ENCODE measurements at places on chromosomes 2 and 18.

GRCh38 chr18:2984703-2985261, 28.2 kb downstream of the LPIN2 start:
- DNase-seq = no peak

DNA sequence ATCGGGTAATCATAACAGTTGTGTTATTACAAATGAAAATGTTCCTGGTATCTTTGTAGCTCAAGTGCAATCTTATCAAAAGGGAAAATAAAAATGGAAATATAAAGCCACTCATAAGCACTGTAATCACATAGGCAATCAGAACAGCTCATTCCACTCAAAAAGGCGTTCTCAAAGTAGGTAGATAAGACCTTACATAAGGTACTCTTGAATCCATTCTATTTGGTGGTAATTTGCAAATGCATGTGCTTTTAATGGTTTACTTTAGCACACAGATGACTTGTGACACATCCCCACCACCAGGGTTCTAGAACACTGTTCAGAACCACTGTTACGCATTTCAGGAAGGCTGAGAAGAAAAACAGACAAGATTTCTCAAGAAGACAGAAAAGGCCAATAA, 86.7 kb upstream of the NARS1 start:
- no peak for DNase-seq

DNA sequence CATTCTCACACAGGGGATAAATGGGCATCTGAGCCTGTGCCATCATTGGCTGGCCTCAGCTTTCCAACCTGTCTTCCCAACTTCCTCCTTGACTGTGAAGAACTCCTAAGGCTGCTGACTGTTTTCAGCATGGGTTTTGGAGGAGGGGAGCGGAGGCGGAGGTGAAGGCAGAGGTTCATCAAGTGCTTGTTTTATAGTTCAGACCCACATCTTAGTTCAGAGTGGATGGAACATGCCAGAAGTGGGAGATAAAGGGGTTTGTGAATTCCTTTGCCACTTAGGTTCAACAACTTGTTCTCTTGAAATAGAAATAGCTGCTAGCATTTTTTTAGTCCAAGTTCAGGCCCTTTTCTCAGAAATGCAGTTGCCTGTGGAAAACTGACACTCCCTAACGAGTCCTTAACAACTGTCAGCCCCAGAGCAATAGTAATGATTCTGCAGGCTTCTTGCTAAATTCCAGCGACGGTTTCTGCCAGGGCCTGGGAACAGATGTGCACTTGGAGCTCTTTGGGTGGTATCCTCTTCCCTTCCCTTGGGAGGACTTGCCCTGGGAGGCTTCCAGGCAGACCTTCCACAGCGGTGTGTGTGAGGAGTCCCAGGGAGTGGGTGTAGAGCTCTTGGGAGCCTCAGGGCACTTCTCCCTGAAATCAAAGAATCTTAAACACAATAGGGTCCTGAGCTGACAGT, 30.1 kb upstream of the ITGA6 start:
- DNase-seq = no peak

GRCh38 chr18:46587600-46587999, 69.4 kb downstream of the LOXHD1 start:
- DNase-seq = no peak

DNA sequence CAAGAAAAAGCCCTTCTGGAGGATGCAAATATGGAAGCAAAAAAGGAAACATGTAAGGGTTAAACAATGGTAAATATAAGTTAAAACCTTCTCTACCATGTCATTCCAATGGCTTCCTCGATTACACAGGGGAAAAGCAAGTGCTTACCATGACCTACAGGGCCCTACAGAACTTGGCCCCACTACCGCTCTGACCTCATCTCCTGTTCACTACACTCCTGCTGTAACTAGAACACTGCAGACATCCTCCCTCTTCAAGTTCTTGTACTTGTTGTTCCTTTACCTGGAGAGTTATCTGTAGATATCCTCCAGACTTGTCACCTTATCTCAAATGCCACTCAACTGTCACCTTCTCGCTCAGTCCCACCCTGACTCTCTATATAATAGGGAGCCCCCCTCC, 194.6 kb downstream of the L3MBTL4 start:
- DNase-seq = no peak

DNA sequence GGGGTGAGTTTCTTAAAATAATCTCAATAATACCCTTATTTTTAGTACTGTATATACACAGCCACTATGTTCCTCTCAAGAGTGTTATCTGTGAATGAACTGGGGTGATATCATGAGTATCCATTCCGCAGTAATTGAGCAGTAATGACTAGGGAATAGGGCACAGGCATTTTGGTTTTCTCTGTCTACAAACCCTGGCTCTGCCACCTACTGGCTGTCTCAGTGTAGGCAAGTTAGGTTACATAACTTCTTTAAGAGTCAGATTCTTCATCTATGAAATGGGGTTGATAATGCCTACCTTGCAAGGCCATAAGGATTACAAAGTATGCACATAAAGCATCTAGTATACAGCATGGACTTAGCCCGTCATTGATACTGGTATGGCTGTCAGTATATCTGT, 555.8 kb downstream of the NRXN1 start:
- no peak for DNase-seq

GRCh38 chr18:13452871-13453680, 234.5 kb downstream of the LDLRAD4 start:
- DNase-seq = no peak

- no peak for DNase-seq
Observed at GRCh38 chr2:20227894-20228505, 3.1 kb upstream of the SDC1 start.

DNA sequence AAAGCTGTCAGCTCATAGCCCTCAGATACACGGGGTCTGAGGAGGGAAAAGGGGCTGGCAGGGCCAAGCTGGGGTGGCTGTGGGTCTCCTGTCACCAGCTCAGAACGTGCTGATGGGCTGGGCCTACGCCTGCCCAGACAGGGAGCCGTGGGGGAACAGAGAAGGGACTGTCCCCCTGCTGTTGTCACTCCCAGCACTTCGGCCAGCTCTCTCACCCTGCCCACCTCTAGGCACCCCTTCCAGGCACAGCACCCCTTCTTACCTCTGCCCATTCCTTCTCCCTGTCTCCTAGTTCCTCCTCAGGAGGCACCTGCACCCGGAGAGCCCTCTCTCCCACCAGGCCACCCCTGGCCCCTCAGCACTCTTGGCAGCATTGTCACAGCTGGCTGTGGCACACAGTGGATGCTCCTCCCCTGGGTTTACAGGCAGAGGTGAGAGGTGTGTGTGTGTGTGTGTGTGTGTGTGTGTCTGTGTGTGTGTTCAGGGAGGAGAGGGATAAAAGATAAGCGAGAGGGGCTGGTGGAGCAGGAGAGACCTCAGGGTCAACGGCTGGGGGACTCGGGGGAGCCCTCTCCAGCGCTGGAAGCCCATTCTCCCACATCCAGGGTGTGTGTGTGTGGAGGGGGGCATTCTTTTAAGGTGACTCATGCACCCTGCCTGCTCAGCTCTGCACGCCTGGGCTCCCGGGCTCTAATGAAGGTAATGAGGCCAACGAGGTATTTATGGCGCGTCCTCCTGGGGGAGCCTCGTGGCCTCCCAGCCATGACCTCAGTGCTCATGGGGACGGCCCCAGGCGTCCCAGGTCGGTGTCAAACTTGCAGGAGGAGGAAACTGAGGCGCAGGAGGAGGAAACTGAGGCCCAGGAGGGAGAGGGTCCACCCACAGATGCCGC, 66.1 kb upstream of the SMAD7 start:
- DNase-seq = no peak

DNA sequence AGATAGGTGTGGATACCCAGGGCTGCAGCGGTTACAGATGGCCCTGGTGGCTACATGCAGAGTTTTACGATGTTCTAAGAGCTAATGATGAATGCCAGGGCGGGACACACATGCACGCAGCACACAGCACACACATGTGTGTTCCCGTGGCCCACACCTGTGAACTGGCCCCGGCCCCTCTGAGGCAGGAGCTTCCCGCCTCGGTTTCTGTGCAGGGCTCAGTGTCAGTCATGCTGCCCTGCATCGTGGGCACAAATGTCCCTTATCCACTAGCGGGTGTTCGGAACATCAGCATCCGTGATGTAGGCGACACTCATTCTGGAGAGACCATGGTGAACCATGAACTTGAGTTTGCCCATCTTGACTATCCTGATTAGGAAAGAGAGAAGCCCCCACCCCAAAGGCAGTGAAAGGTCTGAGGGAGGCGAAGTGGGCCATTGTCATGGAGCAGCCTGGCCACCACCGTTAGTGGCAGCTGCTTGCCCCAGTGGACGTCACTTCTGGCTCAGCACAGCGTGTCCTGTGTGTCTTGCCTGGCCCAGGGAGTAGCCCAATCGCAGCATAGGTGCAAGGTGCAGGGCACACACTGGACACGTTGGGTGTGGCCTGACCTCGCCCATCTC, 43.8 kb downstream of the DCDC2C start:
- DNase-seq = no peak

DNA sequence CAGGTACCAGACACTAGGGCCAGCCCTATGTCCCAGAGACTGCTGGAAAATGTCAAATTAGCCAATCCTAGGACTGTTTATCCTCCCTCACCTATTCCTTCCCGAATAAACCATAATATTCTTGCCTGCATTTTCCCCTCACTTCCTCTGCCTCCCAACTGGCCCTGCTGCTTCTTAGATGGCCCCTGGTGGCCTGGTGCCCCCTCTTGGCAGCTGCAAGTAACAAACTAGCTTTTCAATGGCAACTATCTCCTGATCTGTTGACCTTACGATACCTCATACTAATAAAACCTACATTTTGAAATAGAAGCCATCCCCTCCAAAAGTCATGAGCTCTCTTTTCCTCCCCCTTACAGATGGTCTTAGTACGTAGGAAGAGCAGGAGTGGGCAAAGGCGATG, 132.0 kb downstream of the ALPK2 start:
- no peak for DNase-seq

GRCh38 chr2:60352491-60353405, 200.7 kb downstream of the BCL11A start:
- no peak for DNase-seq

DNA sequence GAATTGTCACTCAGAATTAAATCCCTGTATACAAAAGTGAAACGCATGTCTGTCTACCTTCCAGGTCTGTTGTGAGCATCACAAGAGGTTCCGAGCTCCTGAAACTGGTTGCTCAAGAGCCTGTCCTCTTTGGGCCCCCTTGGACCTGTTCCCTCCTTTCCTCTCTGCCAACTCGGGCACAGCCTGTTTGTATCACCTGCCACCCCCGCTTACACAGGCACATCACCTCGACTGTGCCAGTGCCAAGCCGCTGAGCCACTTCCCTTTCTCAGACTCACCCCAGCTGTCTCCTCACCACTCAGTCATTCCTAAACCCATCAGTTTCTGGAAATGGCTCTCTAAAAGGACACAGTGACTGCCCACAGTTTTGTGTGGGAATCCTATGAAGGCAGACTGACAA, 3.1 kb downstream of the EFR3B start:
- DNase-seq = no peak

GRCh38 chr18:50287028-50287440, 458 bp downstream of the CXXC1 start:
- no peak for DNase-seq

DNA sequence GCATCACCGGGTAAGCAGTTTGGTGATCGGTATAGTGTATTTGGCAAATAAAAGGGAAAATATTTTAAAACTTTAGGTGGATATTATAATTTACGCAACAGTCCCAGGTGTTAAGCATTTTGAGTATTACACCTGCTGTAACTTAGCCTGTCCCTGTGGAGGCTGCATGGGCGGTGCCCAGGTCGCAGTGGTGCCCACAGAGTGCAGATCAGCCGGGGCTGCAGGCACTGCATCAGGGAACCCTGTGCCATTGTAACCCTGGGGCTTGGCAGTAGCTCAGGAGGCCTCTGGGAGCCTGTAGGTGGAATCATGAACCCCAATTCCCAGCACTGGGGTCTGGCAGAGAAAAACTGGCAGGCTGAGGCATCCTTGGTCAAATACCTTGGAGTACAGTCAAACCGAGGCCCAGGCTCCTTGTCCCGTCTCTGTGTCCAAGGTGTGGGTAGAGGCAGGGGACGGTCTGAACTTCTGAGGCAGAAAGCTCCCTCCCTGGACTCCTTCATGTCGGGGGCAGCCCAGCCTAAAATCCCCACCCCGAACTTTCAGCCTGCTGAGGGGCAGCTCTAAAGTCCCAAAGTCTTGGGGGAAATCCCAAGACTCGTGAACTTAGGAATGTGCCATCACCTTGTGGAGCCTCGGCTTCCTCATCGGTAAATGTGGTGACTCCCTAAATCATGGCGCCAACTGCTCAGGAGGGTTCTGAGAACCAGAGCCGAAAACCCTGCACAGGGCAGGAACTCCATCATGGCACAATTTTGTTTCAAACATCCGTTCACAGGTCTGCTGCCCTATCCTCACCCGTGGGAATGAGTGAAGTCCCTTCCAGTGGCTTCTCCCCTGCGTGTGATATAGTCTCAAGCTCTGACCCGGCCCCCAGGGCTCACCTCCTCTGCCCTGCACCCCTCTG, 85.7 kb downstream of the INHBB start:
- DNase-seq = no peak

DNA sequence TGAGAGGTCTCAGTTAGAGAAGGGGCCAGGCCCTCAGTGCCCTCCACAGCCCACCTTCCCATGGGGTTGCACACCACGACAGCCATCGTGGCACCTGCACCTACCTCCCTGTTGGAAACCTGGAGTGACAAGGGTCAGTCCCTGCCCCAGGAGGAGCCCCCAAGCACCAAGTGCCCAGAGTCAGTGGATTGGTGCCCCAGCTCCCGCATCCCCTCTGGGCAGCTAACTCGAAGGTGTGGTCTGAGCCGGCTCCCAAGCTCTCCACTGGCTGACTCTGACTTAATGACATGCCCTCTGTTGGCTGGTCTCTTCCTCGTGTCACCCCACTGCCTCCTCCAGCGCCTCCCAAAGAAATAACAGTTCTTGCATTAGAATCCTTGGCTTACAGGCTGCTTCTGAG, 116.4 kb downstream of the NDUFA10 start:
- DNase-seq = no peak

DNA sequence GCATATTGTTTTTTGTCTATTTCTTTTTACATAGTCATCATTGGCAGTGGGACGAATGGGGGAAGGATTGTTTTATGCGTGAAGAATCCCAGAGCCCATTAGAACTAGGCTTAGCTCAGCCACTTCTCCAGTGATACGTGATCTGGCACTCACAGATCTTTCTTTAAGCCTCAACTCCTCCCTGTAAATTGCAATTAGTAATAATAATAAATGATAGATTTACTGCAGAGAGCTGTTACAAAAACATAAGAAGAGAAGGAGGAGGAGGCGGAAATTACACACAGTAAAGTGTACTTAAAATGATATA, 629.3 kb downstream of the NRXN1 start:
- no peak for DNase-seq

DNA sequence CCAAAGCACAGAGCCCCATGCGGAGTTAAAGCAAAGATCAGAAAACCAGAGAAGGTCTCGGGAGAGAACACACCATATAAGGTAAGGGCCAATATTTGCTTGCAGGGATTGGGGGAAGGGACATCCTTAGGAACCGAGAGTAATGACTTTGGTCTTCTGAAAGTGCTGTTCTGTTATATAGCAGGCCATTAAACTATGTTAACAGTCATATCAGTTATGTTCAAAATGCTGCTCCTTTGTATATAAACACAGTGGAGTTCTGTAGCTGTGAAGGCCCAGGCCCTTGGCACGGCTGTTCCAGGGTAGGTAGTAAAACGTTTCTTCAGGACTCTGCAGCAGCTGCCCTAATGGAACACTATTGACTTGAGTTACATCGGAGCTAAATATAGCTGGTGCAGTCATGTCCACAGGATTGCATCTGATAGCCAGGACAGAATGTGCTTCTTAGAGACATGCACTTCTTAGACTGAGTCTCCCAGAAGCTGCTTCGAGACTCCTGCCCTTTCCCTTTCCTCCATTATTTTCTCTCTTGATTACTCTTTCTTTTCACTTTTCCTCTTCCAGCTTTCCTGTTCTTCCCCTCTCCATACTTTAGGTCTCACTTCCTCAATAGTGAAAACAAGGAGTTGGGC, 122.4 kb downstream of the SETBP1 start:
- DNase-seq = no peak
